MM.1S (cell line): ENCODE measurements at places on chromosomes 6 and 20.

DNA sequence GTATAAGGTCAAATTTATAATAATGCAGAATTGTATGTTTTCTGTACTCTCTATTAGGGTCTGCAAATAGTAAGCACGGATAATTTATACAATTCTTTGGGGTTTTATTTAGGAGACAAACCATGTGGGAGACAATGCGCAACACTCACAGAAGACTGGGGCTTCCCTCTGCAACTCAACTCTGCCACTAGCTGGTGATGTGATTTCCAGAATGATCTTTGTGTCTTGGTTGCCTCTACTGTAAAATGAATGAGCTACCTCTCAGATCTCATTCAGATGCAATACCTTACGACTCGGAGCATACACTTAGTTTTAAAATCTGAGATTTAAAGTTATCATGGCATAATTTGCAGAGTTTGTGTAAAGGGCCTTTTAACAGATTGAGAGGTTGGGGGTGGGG lies 6.4 kb downstream of the MAN1A1 start:
- DNase-seq = no peak

- no peak for DNase-seq
Observed at GRCh38 chr6:16519265-16520242, 241.7 kb downstream of the ATXN1 start.

- peak; percentile 86 for DNase-seq
Observed at GRCh38 chr6:85449818-85450759, at the start of gene NT5E. NT5E (plus strand) TSS chr6:85450083; CDS start chr6:85450140, 57 bp downstream.

GRCh38 chr6:43915208-43915869 lies 145.3 kb downstream of the VEGFA start:
- DNase-seq = no peak

GRCh38 chr6:45557454-45557853 lies 179.7 kb upstream of the SUPT3H start:
- DNase-seq = no peak

DNA sequence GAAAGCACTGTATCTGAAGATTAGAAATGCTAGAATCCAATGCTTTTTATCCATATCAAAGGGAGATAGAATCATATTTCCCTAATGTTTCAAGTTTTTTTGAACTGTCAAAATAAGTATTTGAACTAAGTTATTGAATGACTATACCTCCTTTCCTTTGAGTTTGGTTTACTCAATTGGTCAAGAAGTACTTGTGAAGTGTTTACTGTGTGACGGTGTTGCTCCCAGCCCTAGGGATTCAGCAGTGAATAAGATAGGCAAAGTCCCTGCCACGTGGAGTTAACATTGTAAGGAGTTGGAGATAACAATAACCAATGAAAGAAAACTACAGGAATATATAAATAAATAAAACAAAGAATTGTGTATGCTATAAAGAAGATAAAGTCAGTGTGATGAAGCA lies 535.9 kb downstream of the FRK start:
- no peak for DNase-seq

- no peak for DNase-seq
Observed at GRCh38 chr20:62632575-62633090, 9.7 kb upstream of the SLCO4A1 start.

GRCh38 chr20:14544688-14545087 lies 207.3 kb upstream of the FLRT3 start:
- DNase-seq = no peak

- no peak for DNase-seq
Observed at GRCh38 chr6:14442242-14442641, 324.7 kb downstream of the CD83 start.

DNA sequence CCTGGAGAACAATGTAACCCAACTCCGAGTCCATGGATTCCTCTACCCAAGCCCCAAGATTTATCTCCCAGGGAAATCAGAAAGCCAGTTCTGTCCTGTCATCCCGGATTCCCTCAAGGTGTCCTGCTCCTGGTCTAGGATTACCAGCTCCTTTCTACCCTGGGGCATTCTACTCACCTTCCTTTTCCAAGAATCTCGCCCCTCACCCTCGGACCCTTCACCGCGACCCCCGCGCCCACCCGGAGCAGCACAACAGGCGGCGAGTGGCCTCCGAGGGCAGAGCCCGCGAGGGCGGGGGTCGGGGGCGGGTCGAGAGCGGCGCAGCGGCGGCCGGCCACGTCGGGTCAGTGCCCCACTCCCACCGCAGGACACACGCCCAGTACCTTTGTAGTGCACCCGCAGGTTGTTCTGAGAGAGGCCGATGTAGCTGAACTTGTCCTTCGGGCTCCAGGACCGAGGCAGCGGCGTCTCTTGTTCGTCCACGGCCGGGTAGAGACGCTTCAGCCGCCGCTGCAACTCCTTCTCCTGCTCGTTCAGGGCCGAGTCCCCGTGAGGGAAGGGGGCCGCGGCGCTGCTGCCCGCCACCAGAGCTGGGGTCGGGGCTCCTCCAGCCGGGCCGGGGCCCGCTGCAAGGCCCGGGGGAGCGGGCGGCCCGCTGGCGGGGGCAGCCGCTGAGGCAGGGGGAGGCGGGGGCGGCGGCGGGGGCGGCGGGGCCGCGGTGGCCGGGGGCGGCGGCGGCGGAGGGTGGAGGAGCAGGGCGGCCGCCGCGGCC lies 897 bp downstream of the RANBP9 start:
- peak; percentile 52 for DNase-seq

- no peak for DNase-seq
Observed at GRCh38 chr6:166194914-166195859, 27.5 kb upstream of the TBXT start.

DNA sequence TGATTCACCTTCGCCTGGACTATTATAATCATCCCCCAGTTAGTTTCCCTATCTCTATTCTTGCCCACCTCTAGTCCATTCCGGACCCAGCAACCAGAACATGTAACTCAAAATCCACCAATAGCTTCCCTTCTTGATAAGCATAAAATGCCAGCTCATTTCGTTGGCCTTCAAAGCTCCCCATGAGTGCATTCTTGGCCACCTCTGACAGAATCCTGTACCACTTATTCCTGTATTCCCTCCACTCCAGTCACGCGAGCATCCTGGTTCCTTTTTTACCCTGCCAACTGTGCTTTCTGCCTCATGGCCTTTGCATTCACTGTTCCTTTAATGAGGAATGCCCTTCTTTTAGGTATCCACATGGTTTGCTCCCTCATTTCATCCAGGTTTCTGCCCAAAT lies 36.7 kb downstream of the CYP24A1 start:
- DNase-seq = no peak

DNA sequence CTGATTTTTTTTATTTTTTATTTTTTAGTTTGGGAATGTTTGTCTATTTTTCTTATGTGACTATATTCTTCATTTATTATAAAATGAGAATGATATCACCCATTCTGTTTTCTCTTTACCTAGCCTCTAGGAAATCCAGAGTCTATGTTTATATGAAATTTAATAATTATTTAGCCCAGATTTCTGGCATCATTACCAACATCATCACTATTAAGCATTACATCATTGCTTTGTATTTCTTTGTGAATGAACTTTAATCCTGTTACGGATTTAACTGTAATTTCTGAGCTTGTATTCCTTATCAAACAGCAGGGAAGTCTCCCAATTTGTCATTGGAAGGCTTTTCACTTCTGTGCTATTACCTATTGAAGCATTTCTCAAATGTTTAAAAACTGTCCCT lies 72.7 kb upstream of the NOX3 start:
- DNase-seq = no peak

- DNase-seq = no peak
Observed at GRCh38 chr6:130189531-130190397, 33.0 kb downstream of the SAMD3 start.

GRCh38 chr6:27810768-27811450 lies 101.3 kb downstream of the OR2B2 start:
- DNase-seq = peak; percentile 69

GRCh38 chr6:128432394-128432793 lies 88.0 kb downstream of the PTPRK start:
- DNase-seq = no peak

- no peak for DNase-seq
Observed at GRCh38 chr6:27693766-27694546, 218.2 kb downstream of the OR2B2 start.

GRCh38 chr6:44078827-44079671 lies 48.2 kb downstream of the MRPL14 start:
- DNase-seq = peak; percentile 68

- DNase-seq = no peak
Observed at GRCh38 chr6:3284436-3284876, 25.7 kb downstream of the PSMG4 start.

DNA sequence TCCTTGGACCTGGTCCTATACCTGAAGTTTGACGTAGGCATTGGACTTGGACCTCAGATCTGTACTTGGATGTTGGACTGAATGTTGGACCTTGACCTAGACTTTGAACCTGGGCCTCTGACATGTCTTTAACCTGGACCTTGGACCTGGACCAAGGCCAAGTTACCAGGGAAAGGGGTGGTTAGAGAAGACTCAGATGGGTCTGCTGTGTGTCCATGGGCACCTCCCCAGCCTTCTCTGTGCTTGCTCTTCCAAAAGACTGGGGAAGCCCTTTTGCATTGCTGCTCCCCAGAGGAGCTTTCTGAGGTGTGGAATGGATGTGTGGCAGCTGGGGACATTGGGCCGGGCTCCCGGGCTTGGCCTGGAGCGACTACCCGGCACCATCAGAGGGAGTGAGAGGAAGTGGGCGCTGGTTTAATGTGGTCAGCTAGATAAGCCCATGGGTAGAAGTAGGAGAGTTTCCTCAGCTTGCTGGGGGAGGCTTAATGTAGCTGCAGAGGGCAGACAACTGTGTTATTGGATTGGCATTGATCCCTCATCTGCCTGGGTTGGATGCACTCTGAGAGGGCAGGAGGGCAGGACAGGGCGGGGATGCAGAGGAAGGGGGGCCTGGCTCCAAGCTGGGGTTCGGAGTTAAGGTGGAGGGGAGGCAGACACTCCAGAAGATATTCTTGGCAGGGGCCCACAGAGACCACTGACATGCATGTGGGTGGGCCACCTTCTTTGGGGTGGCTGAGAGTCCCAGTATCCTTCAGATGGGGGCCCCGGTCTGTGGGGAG lies 4.2 kb downstream of the SCRT2 start:
- no peak for DNase-seq

- no peak for DNase-seq
Observed at GRCh38 chr6:16824845-16825685, 63.8 kb upstream of the ATXN1 start.
